CD8-positive, alpha-beta memory T cell (primary cell): ENCODE measurements at places on chromosomes 3 and 15.

GRCh38 chr3:37326801-37327200, 152.4 kb upstream of the LRRFIP2 start:
- no peak for DNase-seq

DNA sequence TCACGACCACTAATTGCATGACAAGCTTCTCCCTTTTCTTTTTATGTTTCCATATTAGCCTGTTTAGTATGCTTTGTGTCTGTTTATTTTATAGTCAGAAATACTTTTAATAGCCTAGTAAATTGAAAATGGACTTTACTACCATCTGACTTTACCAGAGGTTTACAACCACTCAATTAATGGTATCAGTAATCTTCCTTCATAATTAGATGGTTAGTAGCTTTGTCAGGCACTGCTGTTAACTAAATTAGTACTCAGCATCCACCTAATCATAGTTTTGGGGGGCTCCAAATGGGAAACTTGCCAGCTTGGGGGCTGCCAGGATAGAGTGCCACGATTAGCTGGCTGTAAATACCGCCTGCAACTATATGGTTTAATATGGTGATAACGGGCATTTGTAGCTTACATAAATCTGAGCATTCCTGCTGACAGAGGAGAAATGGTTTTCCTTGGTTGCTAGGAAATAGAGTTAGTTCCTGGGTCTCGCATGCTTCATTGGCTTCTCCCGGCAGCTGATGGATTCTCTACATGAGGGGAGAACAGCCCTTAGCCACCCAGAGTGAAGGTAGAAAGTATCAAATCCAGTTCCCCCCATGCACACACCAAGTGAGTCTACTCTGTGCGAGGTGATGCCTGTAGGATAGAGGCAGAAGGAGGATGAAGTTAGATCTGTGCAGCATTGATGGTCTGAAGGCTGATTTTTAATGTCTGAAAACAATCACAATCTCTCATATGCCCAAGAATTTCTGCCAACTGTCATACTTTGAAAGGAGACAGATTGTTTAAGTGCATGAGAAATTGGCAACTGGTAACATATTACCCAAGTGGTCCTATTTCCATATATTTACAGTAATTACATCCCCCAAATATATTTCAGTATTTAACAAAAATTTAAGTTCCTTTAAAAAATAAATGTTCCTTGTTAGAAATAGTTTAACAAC, 326.6 kb upstream of the PROK2 start:
- DNase-seq = no peak

DNA sequence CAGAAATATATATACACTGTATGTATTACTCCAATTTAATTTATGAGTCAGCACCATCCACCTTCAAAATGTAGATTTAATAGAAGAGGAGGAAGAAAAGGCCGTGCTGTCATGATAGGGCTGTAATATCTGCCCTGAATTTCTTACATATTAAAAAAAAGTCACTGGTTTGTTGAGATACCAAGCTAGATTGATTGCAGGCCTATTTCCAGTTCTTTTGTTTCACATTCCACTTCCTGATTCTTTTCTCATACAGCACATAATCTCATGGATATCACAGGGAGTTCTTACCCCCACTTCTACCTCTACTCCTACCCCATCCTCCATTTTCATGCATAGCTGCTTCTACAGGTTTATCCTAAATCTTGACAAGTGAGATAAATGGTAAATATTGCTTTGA, 290.3 kb downstream of the ZBTB20 start:
- no peak for DNase-seq

DNA sequence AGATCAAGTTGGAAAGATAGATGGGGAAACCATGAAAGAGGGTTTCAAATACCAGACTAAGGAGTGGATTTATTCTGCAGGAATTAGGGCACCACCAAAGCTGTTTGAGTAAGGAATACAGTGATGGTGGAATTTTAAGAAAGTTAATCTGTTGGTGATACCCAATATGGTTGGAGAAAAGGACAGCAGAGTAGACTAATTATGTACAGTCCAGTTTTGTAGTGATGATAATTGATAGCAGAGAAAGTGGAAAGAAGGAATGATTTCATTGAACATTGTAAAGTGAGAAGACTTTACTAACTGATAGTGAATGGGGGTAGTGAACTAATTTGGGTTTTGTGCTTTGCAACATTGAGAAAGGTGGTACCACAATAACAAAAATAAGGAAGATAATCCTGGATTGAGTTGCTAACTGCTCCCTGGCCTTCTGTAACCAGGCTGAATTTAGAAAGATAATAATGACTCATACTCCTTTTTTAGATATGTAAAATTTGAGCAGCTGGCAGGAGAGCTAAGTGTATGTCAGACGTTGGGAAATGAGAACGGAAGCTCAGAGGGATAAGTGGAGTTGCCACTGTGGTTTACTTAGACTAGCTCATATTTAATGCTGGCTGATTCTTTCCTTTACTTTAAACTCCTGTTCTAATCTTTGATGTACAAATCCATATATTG, 16.9 kb downstream of the TCAIM start:
- DNase-seq = no peak

DNA sequence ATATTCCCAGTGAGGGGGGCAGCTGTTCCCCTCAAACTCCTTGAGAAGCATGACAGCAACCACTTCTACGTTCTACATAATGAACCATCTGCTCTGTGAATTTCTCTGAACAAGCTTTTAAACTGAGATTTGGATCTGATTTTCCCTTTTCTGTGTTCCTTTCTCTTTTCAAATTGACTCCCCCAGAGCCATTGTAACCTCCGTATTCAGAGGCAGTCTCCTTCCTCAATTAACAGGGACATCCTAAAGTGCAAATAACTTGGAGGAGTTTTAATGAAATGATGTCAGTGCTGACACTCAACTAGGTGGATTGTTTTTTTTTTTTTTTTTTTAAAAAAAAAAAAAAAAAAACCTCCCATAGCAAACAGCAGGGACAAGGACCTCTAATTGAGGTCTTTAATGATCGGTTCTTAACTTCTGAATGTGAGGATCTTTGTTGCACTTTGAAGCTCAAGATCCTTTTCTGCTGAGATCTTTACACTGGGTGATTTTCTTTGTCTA, 48.8 kb downstream of the ADAMTS9 start:
- no peak for DNase-seq
